Tibial nerve (tissue), 4 donors: ENCODE measurements at places on chromosomes 5 and 9. TPM values are rescaled to one million over a fixed set of nuclear protein-coding genes. Genes with fewer than 3 reads are reported as not detected.

Gene PCDHB8
- 3.5 TPM for total RNA-seq

DNA sequence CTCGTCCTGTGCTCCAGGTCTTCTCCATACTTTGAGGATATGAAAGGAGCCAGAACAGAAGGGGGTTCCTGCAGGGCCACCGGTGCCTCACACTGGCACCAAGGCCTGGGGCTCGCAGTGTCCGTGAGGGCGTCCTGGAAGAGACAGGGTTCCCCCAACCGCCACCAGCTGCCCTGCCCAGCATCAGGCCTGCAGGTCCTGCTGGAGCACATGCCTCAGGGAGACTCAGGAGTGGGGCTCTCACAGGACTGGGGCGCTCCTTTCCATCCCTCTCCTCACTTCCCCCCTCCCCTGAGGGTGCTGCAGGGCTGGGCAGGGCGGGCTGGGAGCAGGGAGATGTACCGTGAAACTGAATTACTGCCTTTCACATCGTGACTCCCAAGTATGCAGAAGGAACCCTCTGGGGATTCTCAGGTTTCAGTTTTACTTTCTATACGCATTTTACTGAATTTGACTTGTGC lies 31.7 kb downstream of the CEP72 start:
- DNase-seq, result no peak
- no peaks in the 10 kb centered on the region for H3K4me1 ChIP-seq
- no peak overlapping the region for H3K27ac ChIP-seq

GRCh38 chr5:42614509-42614908 lies 142.1 kb upstream of the CCDC152 start:
- no peak overlapping the region for H3K4me3 ChIP-seq
- no peaks in the 10 kb centered on the region for H3K27me3 ChIP-seq
- no peak for DNase-seq
- H3K36me3 ChIP-seq, result no peaks in the 10 kb centered on the region
- H3K4me1 ChIP-seq, result no peaks in the 10 kb centered on the region

- H3K27ac ChIP-seq, result no peak overlapping the region
- no peak overlapping the region for H3K4me3 ChIP-seq
- no peak for DNase-seq
- no peaks in the 10 kb centered on the region for H3K36me3 ChIP-seq
- H3K4me1 ChIP-seq, result no peaks in the 10 kb centered on the region
Measured at GRCh38 chr5:100858987-100859545, 44.0 kb downstream of the ST8SIA4 start.

- no peaks in the 10 kb centered on the region for H3K36me3 ChIP-seq
- H3K4me3 ChIP-seq, result no peak overlapping the region
- DNase-seq, result no peak
- H3K27me3 ChIP-seq, result no peaks in the 10 kb centered on the region
Measured at GRCh38 chr5:160466116-160466515, 44.5 kb downstream of the PTTG1 start.

Gene TMEM215
- total RNA-seq, result 11.8 TPM

Gene CRB2
- total RNA-seq, result not detected

DNA sequence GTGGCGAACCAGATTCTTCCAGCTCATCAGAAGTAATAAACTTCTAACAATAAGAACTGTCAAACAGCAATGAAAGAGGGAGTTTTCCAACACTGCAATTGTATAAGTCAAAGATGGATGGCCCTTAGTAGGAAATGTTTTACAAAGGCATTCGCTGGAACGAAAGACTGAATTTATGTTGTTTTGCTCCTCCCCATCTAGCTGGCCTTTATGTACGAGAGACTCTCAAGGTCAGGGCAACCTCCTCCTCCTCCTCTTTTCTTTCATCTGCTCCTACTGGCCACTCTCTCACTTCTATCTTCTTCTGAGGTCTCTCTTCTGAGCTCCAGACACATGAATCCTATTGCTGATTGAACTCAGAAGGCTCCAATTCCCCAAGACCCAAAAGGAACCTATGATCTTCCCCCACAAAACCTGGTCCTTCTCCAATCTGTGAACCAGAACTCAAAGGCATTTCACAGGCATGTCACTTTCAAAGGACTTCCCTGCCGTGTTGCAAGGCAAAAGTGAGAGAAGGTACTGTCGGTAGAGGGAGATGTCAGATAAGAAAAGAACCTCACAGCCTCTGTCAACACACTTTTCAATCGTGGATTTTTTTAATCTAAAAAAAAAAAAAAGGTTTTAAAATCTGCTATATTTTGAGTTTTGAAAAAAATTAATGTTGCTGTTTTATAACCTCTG lies 28.5 kb upstream of the PUM3 start:
- no peak overlapping the region for H3K27ac ChIP-seq
- no peaks in the 10 kb centered on the region for H3K36me3 ChIP-seq
- DNase-seq, result no peak
- no peaks in the 10 kb centered on the region for H3K27me3 ChIP-seq
- no peak overlapping the region for H3K4me3 ChIP-seq

Gene CDX1
- total RNA-seq, result not detected

DNA sequence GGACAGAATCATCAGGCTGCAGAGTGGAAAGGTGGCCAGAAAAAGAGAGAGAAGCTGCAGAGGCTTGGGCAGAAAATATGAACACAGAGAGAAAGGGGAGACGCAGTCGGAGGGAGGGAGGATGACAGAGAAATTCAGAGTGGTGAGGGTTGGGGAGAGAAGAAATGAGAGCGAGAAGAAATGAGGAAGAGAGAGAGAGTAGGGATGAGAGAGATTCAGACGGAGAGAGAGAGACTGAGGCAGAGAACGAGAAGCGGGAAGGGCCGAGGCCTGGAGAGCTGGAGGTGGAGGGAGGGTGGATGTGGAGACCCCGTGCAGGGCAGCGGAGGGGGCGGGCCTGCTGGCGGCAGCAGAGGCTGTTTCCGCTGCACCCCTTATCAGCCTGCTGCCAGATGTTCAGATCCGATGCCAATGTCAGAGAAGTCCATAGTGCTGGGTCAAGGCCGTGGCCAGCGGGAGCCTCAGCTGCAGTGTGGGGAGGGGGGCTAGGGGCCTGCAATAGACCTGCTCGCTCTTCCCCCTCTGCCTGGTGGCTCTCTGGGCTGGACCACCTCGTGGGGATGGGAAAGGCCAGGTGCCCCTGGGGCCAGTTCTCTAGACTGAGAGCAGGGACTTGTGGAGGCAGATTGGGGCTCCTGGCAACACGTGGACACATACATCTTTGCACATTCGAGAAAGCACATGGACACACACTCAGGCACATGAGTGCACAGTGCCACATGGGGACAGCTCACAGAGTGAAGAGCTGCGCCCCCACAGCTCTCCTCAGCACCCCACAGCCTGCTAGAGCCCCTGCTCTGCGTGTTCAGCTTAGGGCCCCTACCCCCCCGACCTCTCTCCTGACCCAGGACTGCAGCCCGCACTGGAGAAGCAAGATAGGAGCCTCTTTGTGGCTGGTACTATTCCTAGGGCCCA lies 4.9 kb upstream of the NR5A1 start:
- H3K36me3 ChIP-seq, result no peaks in the 10 kb centered on the region
- H3K4me1 ChIP-seq, result no peaks in the 10 kb centered on the region
- no peaks in the 10 kb centered on the region for H3K27me3 ChIP-seq
- no peak overlapping the region for H3K27ac ChIP-seq
- no peak overlapping the region for H3K4me3 ChIP-seq
